ENCODE measurements at places on chromosomes 7 and 10.

DNA sequence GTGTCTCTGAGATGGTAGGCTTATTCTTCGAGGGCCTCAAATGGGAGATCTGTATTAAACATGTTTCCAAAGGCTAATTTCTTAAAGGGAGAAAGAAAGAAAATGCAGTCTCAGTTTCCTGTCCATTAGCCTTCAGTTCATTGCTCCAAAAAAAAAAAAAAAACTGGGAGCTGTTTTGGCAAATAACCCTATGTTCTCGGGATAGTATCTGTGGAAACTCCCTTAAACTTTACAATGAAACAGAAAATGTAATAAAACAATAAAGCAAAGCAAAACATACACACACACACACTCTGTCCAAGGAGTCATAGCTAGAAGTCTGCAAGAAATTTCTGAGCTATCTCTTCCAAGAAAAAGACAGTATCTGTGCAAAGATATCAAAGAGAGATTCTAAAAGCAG lies 172.5 kb upstream of the CELF2 start:
- no peak for DNase-seq

DNA sequence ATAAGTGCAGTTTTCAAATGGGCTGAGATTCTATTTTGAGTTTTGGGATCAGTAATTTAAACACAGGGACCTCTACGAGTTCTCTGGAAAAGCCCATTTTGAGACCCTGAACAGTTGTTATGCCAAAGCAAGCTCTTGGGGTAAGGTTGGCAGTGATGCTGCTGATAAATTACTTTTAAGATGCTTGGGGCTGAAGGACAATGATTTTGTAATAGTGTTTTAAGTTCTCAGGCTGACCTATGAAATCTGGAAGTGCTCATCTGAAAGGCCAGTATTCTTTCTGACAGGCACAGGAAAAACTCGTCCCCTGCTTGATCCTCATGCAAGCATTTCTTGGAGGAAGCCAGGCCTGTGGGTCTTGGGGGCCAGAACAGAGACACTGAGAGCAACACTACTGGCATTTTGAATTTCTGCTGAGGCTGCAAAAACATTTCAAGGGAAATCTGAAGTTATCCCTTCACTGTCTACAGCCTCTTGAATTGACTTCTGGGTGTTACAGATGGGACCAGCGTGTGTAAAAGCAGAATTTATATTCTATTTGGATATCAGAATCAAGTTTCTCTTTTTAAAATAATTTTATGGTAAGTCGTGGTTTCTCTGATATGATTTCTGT lies 79.7 kb downstream of the AUTS2 start:
- DNase-seq: no peak

DNA sequence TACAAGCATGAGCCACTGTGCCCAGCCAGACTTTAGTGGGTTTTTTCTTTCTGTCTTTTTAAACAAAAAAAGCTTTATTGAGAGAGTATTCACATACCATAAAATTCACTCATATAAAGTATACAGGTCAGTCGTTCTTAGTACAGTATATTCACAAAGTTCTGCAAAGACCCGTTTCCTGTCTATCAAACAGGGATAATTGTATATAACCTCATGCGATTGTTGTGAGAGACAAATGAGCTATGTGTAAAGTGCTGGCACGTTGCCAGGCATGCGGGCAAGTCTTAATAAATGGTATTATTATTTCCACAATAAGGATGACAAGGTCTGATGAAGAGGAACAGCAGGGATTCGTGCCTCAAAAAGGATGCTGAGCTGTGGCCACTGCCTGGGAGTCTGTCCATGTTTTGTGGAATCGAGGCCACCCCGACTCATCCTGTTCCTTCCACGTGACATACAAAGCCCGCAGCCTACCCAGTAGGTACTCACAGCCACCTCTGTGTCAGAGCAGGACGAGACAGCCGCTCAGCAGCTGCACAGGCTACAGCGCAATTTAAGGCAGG lies 51.6 kb downstream of the SMKR1 start:
- no peak for DNase-seq

- DNase-seq: no peak
These were observed 59.6 kb downstream of the BRI3 start for GRCh38 chr7:98341106-98341505.

DNA sequence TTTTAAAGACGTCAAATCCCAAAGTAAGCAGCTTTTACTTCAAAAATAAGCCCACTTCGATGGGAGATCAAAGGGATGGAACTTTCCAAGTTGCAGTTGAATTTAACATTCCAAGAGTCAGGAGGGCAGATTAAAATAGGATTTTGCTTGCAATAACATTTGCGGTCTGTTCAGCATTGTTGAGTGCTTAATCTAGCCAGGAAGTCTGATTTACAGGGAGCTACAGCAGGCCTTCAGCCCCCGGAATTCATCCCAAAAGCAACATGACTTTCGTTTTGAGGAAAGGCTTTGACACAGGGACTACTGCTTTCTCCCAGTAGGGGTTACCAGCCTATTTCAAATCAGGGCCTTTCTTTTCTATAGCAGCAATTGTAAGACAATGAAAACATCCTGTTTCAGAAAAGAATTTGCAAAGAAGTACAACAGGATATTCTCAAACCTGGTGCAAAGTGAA lies 279.6 kb upstream of the PITRM1 start:
- no peak for DNase-seq

- no peak for DNase-seq
These were observed 236.0 kb downstream of the SEMA3D start for GRCh38 chr7:84950836-84951235.

DNA sequence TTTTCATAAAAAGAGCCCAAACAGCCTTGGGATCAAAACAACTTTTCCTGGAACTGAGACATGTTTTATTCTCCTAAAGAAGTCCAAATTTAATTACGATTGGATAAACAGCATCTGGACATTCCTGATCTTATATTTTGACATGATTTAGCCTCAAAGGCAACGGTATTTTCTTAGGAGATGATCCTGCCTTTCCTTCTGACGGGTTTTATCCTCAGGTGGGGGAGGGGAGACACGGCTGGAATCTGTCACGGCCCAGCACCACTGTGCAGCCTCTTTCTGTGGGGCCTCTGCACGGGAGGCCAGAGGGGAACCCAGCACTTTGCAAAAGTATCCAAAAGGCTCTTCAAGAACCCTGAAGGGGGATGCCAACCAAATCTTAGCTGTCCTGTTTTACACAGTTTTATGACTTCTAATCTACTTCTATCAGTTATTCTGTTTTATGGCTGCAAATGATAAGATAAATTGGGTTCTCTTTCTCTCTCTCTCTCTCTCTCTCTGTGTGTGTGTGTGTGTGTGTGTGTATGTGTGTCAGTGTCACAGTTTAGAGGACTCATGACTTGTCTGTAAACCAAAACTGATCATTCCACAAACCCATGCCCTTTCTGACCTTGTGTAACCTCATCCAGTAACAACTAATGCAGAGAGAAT lies 321.1 kb upstream of the NPVF start:
- DNase-seq: no peak

DNA sequence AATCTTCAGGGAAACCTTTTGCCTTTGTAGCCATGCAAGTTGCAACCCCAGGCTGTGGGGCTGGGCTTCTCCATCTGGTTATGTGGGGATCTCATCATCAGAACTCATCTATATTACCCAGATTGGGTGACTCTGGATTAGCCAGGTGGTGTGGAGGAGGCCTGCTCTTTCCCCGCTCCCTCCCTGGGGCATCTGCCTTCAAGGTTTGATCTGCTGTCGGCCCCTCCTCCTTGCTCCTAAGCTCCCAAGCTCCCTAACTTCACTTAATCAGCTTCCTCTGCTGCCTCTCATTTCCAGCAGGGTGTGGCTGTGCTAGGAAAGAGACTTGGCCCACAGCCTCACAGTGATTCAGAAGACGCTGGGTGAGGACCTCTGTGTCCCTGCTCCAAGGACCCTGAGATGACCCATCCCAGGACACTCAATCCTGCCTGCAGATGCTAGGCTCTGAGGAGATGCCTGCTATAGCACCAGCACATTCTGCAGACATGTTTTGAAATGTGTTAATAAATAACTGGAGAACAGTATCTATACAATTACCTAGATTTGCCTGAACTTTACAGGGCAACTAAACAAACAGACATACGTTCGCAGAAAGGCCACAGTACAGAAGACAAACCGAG lies 392.1 kb upstream of the PODXL start:
- DNase-seq: no peak

DNA sequence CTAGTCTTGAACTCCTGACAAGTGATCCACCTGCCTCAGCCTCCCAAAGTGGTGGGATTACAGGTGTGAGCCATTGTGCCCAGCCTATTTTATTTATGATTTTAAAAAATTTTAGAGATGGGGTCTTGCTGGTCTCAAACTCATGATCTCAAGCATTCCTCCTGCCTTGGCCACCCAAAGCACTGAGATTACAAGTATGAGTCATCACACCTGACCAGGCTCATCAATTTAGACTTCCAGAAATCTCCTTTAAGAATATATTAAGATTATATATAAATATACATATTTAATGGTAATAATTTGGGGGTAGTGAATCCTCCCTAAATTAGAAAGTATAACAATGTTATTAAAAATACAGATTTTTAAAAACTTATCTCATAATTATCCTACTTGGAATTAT lies 29.1 kb downstream of the LAMB1 start:
- DNase-seq: no peak

DNA sequence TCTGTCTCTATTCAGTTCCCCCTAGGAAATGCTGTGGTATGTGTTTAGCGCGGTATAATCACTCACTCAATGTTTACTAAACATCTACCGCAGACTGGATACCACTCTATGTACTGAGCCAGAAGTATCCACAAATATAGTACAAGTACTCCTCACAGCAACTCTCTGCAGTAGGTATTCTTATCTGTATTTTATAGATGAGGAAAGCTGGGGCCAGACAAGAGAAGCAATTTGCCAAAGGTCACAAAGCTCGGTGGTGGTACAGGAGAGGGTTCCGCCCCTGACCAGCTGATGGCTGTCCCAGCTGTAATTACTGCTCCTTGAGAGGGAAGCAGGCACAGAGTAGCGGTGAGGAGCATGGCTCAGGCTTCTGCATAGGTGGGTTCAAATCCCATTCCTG lies 184.1 kb downstream of the DOCK4 start:
- no peak for DNase-seq

DNA sequence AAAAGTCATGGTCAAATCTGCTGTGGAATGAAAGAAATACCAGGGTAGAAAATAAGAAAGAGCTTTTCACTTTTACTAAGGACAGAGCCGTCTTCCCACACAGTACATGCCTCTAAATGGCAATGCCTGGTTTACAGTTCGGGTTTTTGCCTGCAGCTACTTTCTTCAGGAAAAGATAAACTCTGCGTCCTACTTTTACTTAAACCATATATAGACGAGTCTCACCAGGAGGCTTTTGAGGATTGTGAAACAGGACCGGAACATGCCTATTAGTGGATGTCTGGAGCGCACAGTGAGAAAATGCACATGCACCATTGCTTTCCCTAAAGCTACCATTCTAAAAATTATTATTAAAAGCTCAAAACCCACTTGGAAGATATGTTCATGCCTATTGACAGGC lies 70.5 kb downstream of the KLF6 start:
- no peak for DNase-seq

GRCh38 chr7:44224974-44225565 lies 24.3 kb downstream of the YKT6 start:
- no peak for DNase-seq

- DNase-seq: no peak
These were observed 96.3 kb downstream of the ALOX5 start for GRCh38 chr10:45470098-45471012.

DNA sequence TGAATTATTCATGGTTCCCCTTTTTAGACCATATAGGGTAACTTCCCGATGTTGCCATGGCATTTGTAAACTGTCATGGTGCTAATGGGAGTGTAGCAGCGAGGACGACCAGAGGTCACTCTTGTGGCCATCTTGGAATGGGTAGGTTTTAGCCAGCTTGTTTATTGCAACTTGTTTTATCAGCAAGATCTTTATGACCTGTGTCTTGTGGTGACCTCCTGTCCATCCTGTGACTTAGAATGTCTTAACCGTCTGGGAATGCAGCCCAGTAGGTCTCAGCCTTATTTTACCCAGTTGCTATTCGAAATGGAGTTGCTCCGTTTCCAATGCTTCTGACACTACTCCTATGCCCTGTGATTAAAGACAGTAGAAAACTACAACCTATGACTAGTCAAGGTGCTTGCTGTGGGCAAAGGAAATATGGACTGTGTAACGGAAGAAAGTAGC lies 18.8 kb upstream of the PAXIP1 start:
- no peak for DNase-seq

DNA sequence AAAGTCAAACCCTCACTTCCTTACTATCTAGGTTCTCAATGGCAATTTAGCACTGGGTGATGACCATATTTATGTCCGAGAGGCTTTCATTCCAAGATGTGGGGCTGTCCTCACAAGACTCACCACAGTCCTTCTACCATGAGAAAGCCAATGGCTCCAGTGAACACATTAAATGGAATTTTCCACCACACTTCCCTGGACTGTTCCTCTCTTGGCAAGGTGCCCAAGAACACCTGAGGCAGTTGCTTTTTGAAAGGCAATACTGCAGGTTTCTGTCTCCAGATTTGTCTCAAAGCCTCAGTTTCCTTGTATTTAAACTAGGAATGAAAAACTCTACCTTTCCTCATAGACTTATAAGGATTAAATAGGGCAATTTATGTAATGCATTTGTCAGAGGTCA lies 24.2 kb downstream of the AFAP1L2 start:
- DNase-seq: no peak

DNA sequence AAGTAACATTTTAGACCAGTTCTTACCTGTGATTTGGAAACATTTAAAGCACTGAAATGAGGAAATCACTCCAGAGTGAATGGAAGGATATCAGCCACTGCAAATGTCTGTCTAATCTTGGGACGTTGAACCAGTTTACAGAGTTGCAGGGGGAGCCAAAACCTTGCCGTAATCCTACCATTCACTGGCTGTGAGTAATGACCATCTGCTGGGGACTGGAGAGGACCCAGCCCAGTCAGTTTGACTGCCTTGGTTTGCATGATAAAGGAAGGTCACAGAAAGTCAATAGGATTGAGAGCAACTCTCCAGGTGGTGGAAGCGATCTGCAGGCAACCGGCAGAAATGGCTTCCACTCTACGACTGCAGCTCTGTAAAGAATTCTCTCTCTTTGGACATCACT lies 167.2 kb downstream of the AKR1D1 start:
- no peak for DNase-seq

DNA sequence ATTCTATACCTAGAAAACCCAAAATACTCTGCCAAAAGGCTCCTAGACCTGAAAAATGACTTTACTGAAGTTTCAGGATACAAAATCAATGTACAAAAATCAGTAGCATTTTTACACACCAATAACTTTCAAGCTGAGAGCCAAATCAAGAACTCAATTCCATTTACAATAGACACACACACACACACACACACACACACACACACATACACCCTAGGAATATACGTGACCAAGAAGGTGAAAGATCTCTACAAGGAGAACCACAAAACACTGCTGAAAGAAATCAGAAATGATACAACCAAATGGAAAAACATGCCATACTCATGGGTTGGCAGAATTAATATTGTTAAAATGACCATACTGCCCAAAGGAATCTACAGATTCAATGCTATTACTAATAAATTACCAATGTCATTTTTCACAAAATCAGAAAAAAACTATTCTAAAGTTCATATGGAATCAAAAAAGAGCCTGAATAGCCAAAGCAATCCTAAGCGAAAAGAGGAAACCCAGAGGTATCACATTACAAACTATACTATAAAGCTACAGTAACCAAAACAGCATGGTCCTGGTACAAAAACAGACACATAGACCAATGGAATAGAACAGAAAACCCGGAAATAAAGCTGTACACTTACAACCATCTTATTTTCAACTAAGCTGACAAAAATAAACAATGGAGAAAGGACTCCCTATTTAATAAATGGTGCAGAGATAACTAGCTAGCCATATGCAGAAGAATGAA lies 122.0 kb downstream of the MICU1 start:
- DNase-seq: no peak

All from stimulated activated CD8-positive, alpha-beta memory T cell treated with anti-CD3 and anti-CD28 coated beads, Interleukin-15, amount 100 ng/mL, for 24 hours (primary cell).